ENCODE measurements at places on chromosomes 13 and 19. TPM values are rescaled to one million over a fixed set of nuclear protein-coding genes. Genes with fewer than 3 reads are reported as not detected.

Gene MEDAG
- total RNA-seq, result not detected

Gene UGGT2
- not detected for total RNA-seq

Gene GPR12
- total RNA-seq, result not detected

Gene MBD3L3
- not detected for total RNA-seq

Gene CALM3
- total RNA-seq, result 578 TPM

Gene KHSRP
- total RNA-seq, result 415 TPM
